Activated T-helper 9 cell treated with anti-CD3 and anti-CD28 coated beads, Interleukin-2, amount 50 U/mL, for 16 hours (primary cell): ENCODE measurements at places on chromosomes 2 and 18.

DNA sequence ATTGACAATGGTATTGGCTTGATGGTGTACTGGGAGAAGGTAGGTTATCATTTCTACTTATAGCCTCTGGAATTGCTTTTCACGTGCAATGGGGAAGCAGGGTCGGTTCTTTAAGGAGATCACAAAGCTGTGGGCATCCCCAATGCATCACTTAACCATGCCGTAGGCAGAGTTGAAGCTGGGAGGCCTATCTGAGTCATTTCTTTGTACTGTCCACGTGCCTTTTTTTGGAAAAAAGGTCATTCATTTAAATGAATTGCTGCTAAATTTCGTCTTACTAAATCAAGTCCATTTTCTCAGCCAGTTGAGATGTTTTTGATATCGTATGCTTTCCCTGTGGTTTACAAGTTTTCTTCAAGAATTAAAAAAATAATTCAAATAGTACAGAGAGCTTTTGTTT is 17.2 kb upstream of the GYPC start:
- DNase-seq: no peak

- no peak for DNase-seq
Measured at GRCh38 chr2:31877008-31877407, 133.8 kb downstream of the MEMO1 start.

DNA sequence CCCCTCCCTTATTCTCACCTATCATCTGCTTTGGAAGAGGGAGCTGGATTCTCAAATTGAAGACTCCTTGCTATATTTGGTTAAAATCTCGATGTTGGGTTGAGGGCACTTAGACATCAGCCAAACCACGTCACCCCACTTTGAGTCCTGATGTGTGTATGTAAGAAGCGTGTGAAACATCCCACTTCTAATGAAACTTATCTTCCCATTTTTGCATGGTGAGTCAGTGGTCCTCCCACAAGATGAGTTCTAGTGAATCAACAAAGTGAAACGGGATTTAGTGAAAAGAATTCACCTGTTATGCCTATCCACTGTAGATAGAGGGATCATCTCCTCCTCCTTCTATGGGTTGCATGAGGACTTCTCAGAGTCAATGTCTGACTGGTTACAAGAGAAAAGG is 51.4 kb upstream of the SPRED2 start:
- no peak for DNase-seq

- no peak for DNase-seq
Measured at GRCh38 chr2:9178904-9179571, 27.6 kb upstream of the ASAP2 start.

- no peak for DNase-seq
Measured at GRCh38 chr2:164700390-164700789, 79.1 kb upstream of the GRB14 start.

DNA sequence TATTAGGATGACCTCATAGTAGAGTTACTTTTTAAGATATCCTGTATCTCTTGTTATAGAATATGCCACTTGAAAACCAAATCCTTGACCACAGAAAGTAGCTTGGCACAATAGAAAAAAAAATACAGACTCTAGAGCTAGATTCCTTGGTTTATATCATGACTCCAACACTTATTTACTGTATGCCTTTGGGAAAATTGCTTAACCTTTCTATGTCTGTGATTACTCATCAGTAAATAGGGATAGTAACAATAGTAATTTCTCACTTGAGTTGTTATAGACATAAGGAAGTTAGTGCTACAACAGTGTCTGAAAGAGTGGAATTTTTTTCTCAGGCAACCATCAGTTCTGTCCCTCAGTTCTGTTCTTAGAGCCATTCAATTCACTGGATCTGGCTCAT is 193.8 kb downstream of the GULP1 start:
- DNase-seq: no peak

DNA sequence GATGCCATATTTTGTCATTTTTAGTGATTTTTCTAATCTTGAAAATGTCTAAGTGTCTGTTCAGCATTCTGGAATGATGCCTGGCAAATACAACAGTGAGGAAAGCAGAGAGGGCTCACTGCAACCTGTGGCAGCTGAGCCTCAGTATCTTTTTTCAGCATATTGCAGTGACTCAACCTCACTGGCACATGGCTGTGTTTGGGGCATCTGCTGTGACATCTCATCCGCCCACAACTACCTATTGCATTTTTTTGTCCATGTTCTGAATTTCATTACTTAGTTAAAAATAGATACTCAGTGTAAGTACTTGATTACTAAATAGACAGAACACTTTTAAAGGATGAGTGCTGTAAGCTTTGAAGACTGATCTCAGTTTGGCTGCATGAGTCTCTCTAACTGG is 10.7 kb downstream of the BABAM2 start:
- peak; percentile 3 for DNase-seq

GRCh38 chr2:234763002-234763873 is 188.6 kb upstream of the SH3BP4 start:
- no peak for DNase-seq

- DNase-seq: no peak
Measured at GRCh38 chr2:227183657-227184367, 19.4 kb downstream of the COL4A3 start.

GRCh38 chr2:25256488-25256875 is 85.2 kb downstream of the DNMT3A start:
- DNase-seq: no peak

GRCh38 chr18:76445275-76445674 is 49.8 kb downstream of the ZNF516 start:
- DNase-seq: no peak

GRCh38 chr2:183892315-183892941 is 705.9 kb upstream of the ZNF804A start:
- DNase-seq: no peak

DNA sequence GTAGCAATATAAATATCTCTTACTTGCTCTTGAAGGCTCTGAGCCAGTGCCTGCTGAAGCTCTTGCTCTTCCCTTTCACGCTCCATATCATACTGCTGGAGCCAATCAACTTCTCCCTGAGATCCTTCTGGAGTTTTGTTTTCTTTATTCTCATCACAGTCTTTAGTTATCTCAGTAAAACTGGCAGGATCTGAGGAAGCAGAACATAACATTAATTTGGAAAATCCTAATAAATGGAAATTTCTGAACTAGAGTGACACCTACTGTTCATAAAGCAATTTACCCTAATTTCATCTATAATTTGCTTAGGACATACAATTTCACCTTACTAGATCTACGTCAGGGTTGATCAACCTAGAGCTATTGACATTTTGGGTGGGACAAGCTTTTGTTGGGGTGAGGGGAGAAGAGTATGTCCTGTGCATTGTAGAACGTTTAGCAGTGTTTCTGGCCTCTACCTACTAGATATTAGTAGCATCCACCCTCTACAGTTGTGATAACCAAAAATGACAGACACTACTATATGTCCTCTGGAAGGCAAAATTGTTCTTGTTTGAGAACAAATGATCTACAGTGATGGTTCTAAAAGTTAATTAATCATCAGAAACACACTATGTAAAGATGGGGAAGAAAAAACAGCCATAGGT is 47.2 kb downstream of the VIL1 start:
- DNase-seq: no peak

DNA sequence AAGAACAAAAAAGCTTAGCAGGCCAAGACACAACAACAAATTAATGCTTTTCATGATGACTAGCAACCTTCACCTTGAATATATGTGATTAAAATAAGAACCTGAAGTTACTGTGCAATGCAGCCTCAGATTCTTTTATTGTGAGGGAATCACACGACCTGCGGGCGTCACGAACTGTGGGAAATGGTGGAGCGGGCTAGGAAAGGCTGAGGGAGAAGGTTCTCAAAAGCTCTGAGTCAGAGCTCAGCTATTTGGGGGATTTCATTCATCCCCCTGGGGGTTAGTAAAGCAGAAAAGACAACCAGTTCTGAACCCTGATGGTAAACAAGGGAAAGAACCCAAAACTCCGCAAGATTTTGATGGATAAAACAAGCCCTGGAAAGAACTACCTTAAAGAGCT is 89.3 kb upstream of the NCKAP5 start:
- no peak for DNase-seq

GRCh38 chr2:178450524-178450773 is 526 bp downstream of the PRKRA start:
- no peak for DNase-seq

- DNase-seq: no peak
Measured at GRCh38 chr2:9394816-9395215, 28.5 kb downstream of the ITGB1BP1 start.

GRCh38 chr2:47040651-47041050 is 114.5 kb downstream of the STPG4 start:
- DNase-seq: no peak

DNA sequence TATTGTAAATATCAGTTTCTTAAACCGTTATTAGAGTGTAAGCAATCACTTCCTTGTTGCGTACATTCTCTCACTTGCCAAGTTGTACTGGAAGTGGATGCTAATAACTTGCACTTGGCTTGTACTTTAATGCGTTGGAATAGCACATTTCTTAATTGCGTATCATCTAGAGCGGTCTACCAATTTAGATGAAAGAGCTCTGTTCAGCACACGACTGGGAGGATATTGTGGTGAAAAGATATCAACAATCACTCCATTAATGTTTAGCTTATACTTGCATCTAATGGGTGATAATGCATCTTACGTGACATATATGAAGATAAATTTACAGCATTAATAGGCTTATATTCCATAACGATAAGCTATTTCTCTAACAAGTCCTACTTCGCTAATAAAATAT is 11.7 kb upstream of the TMEFF2 start:
- no peak for DNase-seq
